Activated T-helper 17 cell treated with anti-CD3 and anti-CD28 coated beads, Interleukin-2, amount 50 U/mL, for 72 hours (primary cell): ENCODE measurements at places on chromosomes 5 and 9.
A peak's percentile ranks its signal among the peaks of the same experiment; 100 is the strongest.

- ATAC-seq: no peak
Observed at GRCh38 chr5:26700759-26701384, 337.5 kb downstream of the CDH9 start.

DNA sequence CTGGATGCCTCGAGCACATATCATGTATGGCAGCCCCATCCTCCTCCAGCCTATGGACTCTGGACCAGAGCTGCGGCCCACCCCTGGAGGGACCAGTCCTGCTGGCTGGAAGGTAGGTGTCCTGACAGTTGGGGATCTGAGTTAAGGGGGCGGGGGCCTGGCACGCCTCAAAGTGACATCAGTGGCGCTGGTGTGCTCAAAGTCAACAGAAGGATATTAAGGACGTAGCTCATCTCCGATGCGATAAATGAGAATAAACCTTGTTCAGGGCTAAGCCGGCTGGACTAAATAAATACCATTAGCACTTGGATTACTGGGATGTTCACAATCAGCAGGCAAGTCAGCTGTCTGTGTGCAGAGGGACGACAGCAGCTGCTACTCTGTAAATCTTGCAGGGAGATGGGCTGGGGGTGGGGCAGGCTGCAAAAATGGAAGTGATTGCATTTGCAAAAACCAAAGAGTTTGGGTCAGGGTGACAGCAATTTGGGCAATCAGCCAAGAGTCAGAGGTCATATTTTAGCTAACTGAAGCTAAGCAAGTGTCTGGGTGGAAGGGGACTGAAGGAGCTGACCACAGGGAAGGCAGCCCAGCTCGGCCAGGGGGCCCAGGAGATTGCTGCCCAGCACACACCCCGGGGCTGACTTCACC, 80.0 kb upstream of the LRRTM2 start:
- ATAC-seq: no peak

- peak; percentile 93 for ATAC-seq
Observed at GRCh38 chr9:69317894-69318293, 7.1 kb upstream of the ENTREP1 start.

DNA sequence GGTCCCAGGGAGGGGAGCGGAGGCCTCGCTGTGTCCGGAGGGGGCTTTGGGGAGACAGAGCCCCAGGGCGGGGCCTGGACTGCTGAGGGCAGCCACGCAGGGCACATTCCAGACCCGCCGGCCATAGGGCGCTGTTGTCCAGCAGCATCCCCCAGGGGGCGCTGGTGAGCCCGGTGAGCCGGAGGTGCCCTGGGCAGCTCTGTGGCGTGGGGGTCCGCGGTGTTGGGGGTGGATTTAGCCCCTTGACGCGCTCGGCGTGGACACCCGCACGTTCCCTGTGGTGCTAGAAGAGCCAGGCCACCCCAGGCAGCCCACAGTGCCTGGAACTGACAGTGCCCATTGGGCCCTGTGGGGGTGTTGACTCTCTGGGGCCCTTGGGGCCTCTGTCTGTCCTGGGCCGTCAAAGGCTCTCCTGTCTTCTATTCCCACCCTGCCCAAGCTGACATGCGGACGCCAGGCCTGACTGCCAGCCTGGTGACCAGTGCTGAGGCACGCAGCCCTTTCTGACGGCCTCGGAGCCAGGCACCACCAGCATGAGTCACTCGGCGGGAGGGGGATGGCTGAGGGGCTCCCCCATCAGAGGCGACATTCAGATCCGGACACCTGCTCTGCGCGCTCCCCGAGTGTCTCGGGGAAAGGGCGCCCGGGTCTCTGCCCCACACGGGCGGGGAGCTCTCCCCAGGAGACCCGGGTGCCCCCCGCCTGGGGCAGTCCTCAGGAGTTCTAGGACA, 23.9 kb downstream of the TPPP start:
- ATAC-seq: peak; percentile 31

DNA sequence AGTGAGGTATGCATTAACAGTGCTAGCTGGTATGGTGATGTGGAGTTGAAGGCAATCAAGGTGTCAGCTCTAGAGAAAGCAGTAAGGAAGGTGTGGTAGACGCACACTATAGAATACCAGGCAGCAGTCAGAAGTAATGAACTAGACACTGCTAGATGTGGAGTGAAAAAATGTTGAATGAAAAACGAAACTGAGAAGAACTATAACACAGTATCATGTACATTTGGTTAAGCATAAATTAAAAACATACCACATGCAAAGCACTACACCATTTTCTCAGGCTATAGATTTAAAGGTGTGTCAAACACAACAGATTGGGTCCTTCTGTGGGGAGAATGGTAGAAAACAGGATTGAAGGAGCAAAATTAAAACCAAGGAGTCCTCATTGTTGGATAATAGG, 15.4 kb downstream of the ZNF622 start:
- no peak for ATAC-seq

DNA sequence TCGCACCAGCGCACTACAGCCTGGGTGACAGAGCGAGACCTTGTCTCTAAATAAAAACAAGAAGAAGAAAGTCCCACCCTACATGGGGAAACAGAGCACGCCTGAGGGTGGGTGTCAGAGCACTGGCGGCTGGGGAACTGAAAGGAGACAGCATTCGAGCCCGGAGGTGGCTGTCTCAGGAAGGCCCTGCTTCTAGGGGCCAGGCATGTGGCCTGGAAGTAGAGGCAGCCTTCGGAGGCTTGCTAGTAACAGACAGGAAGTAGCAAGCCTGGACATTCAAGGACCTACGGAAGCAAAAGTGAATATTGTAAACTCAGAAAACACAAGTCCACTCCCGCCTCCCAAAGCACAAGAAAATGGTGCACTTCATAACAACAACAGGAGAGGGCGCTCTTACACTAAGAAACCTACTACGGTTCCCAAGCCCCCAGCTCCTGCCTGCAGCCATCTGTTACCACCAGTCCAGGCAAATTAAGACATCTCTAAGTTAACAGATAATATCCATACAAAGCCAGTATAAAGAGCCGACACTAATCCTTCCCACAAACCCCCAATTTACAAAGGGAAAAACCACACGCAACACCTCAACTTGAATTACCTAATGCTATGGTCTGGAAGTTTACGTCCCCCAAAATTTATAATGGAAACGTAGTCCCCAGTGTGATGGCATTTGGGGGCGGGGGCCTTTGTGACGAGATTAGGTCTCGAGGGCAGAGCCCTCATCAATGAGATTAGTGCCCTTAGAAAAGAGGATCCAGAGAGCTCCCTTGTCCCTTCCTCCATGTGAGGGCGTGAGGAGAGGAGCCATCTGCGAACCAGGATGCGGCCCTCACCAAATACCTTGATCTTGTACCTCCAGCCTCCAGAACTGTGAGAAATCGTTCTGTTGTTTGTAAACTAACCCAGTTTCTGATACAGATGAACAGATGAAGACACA, 7.7 kb downstream of the RASGEF1C start:
- no peak for ATAC-seq

DNA sequence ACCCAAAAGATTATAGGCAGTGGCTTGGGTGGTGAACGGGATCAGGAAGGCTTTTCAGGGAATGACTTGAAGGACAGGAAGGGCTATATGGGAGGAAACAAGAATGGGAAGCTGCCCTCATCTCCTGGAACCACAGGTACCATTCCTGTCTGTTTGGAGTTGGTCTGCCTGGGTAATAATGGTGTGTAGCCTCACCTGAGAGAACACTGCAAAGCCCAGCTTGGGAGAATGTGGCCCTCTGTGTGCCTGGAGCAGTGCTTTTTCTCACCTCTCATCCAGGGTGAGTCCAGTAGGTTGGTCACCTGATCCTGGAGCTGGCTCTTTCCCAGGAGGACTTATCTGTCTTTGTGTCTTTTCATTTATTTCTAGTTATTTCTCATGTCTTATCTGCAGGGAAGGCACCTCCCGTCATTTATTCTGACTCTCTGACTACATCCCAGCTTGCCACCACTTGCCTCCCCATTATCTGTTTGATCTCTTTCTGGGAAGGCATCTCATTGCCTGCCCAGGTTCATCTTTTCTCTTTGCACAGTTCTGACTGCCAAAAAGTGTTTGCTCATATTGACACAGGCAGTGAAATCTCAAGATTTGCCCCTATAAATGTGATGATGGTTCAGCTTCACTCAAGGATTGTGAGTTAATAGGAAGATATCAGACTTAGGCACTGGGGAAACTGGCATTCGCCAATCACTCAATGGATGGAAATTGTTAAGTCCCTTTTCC, 22.5 kb upstream of the OR2S2 start:
- no peak for ATAC-seq

- ATAC-seq: no peak
Observed at GRCh38 chr9:137064880-137065164, 5.5 kb downstream of the SAPCD2 start.

DNA sequence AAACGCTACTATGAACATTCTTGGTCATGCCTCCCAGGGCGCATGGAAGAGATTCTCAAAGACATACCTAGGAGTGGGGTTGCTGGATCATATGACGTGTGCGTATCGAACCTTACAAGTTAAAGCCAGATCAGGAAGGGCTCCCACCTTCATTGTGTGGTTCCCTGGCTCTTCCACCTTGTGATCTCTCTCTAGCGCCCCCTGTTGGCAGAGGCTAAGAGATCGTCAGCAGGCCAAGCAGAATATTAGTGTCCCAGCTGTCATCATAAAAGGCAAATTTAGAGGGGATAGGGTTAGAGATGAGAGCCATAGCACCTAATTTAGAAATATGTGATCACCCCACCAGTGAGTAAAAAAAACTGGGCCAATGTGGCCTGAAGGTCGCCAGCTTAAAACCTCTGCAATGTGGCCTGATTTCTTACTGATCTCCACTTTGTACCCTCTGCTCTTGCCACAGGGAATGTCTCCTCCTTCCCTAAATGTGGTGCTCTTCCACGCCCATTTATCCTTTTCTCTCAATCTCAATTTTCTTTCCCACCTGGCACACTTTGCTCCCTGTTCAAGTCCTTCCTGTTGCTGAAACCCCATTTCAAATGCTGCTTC, 91.7 kb upstream of the SHB start:
- ATAC-seq: peak; percentile 52

DNA sequence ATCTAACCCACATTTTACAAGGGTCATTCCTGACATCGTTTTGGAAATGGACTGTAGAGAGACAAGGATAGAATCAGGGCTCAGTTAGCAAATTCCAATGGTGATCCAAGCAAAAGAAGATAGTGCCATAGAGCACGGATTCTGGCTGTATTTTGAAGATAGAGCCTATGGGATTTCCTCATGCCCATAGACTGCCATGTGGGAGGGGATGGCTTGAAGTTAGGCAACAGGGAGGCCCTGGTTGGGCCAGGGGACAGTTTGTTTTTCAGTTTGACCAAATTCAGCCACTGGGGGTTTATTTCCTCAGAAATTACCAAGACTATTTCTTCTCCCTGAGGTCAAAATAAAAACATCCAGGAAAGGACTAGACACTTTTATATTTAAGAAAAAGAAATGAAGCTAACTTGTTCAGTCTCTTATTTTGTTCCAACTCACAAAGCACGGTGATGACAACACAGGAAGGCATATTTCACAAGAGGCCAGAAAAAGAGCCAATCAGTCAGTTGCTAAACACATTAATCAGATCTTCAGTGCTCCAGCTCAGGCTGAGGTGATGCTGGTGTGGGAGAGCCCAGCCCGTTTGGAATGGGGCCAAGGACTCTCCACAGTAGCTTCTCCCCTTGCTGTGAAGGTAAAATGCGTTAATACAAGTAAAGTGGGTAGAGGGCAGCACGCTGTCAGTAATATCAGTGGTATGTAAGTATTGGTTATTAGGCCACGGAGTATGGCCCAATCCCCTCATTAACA, 4.4 kb upstream of the DCTN4 start:
- no peak for ATAC-seq

GRCh38 chr9:38015266-38015665, 53.8 kb downstream of the SHB start:
- ATAC-seq: no peak

DNA sequence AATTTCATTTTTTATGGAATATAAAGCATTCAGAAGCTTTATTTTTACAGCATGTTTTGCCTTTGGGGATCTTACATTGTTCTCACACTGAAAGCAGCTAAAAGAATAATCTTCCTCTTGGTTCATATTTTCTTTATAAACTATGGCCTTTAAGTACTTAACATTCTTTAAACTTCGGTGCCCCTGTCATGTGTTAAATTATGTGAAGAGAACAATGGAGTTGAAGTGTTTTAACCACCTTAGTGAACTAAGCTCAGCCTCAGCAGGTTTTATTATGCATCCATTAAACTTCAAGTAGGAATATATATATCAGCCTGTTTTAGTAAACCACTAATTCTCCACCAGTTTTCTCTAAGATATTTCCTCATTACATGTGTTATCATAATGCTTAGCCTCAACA, 371.4 kb upstream of the CDH18 start:
- ATAC-seq: no peak

DNA sequence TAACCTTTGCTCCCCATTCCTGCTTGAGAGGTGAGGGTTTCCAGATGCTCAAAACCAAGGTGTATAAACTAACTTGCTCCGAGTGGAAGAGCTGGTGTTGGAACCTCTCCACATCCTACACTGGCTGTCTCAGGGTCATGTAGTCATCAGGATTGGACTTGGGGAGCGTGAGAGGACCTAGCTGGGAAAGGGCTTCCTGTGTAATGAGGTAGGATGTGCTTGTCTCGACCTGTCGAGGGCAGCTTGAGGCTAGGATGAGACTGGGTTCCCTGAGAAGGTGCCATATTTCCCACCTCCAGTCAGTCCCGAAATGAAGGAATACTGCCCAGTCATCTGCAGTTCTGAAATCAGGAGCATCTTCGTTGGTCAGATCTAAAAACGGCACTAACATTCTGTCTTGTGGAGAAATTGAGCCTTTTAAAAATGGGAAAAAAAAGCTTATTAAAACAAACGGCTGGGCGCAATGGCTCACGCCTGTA, 1.3 kb downstream of the CCNI2 start:
- no peak for ATAC-seq

- ATAC-seq: peak; percentile 7
Observed at GRCh38 chr9:93669116-93669957, 93.0 kb downstream of the PHF2 start.

- ATAC-seq: no peak
Observed at GRCh38 chr9:14748373-14748772, 25.8 kb upstream of the CER1 start.

- no peak for ATAC-seq
Observed at GRCh38 chr9:112700085-112700484, 17.8 kb downstream of the INIP start.

DNA sequence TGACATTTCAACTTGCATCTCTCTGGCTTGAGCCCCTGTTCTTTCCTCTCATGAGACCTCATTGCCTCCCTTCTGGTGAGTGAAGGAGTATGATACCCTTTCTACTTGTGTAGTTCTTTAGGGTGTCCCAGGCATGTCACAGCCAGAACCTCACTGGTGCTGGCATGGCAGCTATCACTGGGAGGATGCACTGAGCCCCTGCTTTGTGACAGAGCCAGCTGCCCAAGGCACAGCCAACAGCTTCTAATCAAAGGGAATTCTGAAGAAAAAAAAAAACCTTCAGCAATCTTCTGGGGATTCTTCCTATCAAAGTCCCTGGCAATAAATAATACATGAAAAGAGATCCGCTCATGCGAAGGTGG, 652.6 kb upstream of the KLF4 start:
- ATAC-seq: no peak

- no peak for ATAC-seq
Observed at GRCh38 chr5:137575847-137576246, 76.7 kb upstream of the SPOCK1 start.

DNA sequence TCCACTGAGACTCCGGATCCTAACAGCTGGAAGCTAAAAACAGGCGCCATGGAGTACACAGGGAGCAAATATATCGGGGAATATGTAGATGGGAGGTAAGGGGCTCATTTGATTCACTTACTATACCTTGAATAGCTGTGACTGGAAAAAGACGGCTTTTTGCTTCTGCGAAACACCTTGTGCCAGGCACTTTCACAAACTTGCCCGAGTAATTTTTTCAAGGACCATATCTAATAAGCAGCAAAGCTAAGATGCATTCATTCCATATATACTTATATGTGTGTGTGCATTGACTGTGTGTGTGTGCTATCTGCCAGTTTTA, 178 bp downstream of the MORN5 start:
- ATAC-seq: no peak
